Endothelial cell (in vitro differentiated cells): ENCODE measurements at places on chromosomes 4 and X. TPM values are rescaled to one million over a fixed set of nuclear protein-coding genes. Genes with fewer than 3 reads are reported as not detected.

DNA sequence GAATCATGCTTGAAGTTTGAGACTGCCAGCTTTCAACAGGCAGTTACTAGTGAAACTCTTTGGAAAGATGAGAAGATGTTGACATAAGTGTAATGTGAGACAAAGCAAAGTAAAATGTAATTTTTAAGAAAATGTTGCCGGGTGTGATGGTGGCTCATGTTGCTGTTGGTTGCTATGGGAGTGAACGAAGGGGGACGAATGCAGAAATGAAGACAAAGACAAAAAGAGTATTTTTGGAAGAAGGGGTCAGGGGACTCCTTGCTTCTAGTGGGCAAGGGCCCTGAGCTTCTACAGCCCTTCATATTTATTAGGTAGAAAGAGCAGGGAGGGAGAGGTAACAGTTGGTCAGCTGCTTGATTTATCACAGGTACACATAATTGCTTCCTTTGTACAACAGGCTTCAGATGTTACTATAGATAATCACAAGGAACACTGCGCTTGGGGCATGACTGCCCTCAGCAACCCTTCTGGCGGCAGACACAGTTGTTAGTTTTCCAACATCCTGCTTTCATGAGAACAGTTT is 11.9 kb upstream of the UGDH start:
- DNase-seq = no peak

Gene TMEM144
- 5.7 TPM for total RNA-seq

GRCh38 chrX:109797311-109797975 is 64.4 kb upstream of the ACSL4 start:
- DNase-seq = no peak

Gene NSUN7
- 8.5 TPM for total RNA-seq

Gene DCAF12L2
- total RNA-seq = 1.0 TPM

DNA sequence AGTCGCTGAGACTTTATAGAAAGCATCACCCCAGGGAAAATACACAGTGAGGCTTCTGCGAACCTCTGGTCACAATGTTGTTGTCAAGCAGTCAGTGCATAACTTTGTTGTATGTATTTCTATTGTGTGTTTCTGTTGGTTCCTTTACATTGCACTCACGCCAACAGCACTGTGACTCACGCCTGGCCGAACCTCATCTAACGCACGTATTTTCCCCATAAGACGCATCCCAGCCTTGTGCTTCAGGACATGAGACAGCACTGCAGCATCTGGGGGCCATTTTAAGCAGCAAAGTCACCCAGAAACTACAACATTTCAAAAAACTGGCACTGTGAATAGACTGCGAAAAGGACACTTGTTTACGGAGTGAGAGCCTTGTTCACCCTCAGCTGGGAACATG is 30.6 kb downstream of the TBL1X start:
- DNase-seq = no peak

DNA sequence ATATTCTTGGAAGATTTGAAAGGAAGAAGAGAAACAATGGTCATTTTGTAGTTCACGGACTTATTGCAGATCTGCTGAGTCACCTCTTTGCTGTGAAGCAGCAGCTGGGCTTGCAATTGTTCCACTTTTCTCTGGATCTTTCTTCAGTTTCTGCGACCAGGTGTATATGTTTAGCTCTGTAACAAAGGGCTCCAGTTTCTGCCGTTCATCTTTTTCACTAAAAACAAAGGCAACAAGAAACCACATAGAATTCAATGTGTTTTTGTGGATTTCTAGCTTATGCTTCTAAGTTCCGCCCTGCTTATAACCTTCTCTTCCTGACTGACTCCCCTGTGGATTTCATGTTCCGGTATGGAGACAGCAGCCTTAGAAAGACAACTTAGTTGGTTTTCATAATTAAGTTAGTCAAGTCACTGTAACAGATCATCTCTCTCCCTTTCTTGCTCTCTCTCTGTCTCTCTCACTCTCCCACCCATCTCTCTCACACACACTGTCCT is 121.6 kb upstream of the EPHA5 start:
- DNase-seq = no peak

Gene CPLX1
- 0.46 TPM for total RNA-seq
